ENCODE measurements at places on chromosomes 16 and 17. TPM values are rescaled to one million over a fixed set of nuclear protein-coding genes. Genes with fewer than 3 reads are reported as not detected.

SSTR5 gene
- total RNA-seq = not detected

NPW gene
- 1.0 TPM for total RNA-seq

DNA sequence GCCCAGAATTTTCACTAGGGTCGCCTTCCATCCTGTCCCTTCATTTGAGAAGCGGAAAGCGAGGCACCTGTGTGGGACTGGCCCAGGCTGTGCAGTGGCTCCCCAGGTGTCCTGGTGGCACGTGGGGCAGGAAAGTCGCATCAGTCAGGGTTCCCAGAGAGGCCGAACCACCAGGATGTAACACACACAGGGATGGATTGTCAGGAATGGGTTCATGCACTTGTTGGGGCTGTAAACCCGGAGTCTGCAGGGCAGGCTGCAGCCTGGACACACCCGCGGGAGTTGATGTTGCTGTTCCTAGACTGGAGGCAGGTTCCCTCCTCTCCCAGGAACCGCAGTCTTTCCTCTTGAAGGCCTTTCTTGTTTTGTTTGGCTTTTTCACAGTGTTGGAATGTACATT is 30.7 kb upstream of the RPTOR start:
- no peak overlapping the region for H3K27ac ChIP-seq
- peaks cover 6% of the 10 kb centered on the region for H3K27me3 ChIP-seq
- H3K4me1 ChIP-seq = peaks cover 13% of the 10 kb centered on the region
- no peak overlapping the region for H3K4me3 ChIP-seq
- DNase-seq = peak; percentile 54

DNA sequence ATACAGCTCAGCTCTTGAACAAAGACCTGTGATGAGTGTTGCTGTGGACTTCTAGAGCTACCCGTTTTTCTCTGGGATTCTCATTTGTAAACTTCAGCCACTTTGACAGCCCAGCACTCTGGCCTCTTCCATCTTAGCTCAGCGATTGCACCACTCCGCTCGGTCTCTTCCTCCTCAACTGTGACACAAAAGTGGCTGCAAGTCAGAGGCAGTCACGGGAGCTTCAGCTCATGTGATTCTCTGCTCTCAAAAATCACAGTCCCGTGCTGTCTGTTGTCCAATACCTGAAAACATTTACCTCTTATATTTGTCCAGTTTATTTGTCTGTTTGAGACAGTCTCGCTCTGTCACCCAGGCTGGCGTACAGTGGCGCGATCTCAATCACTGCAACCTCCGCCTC is 75.7 kb upstream of the DNAH17 start:
- H3K27me3 ChIP-seq = peaks cover 31% of the 10 kb centered on the region
- H3K4me3 ChIP-seq = no peak overlapping the region
- peaks cover 3% of the 10 kb centered on the region for H3K4me1 ChIP-seq
- H3K36me3 ChIP-seq = no peaks in the 10 kb centered on the region
- DNase-seq = no peak
- H3K27ac ChIP-seq = no peak overlapping the region

DNA sequence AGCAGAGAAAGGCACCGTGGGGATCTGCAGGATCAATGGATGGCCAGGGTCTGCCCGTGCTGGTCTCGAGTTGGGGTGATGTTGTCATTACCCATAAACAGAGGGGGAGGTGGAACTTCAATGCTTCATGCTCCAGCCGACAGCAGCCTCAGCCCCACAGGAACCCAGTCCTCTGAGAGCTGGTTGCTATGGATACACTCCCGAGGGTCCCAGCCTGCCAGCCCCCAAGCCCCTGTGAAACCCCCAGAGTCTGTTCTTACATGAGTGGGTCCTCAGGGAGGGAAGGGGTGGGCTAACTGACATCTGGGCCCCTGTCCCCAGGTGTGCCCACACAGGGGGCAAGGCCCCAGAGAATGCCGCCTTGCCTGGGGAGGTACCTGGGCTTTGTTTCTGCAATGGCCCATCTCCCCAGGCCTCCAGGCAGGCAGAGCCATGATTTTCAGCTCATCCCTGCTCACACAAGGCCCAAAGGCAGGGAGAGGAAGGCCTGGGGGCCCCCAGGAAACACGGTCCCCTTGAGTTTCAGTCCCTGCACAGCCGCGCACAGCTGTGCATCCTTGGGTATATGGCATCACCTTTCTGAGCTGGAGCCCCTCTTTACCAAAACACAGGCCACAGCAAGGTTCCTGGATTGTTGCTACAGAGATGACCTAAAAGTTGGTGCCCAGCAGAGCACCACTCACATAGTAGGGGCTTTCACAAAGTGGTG is 223.7 kb downstream of the ZNF423 start:
- peaks cover 3% of the 10 kb centered on the region for H3K36me3 ChIP-seq
- no peak overlapping the region for H3K4me3 ChIP-seq
- peaks cover 3% of the 10 kb centered on the region for H3K27me3 ChIP-seq
- no peaks in the 10 kb centered on the region for H3K4me1 ChIP-seq
- H3K27ac ChIP-seq = no peak overlapping the region

DNA sequence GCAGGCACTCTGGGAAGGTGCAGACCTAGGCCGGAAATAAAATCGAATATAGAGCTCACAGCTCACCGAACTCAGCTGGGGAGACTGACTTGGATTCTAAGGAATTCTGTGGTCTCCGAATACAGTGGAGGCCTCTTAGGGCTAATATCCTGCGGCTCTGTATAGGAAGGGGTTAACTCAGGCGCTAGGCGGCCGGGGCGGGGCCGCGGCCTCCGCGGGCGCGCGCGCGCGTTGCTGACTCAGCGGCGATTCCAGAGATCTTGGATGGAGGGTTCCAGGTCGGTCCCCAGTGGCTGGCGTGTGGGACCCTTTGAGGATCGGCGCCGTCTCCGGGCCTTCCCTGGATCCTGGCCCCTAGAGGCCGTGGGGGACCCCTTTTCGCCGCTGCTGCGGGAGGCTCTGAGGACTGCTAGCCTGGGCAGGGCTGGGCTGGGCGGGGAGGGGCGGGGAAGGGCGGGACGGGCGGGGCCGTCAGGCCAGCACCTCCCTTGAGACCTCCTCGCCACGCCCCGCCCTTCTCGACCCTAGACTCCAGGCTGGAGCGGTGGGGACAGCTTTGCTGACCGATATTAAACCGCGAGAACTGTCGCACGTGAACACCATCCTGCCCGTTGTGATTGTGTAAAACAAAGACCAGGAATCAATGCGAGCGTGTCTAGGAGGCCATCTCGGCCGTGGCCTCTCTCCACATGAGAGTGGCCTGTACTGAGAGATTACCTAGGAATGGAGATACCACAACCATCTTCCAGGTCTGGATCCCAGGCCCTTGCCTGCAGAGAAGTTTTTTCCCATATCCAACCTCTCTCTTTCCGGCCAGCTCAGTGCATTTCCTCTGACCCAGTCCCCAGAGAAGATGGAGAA is 1.4 kb upstream of the PLEKHH3 start:
- H3K27ac ChIP-seq = peak overlapping the region; percentile 89
- H3K27me3 ChIP-seq = peaks cover 9% of the 10 kb centered on the region
- no peaks in the 10 kb centered on the region for H3K36me3 ChIP-seq

DNA sequence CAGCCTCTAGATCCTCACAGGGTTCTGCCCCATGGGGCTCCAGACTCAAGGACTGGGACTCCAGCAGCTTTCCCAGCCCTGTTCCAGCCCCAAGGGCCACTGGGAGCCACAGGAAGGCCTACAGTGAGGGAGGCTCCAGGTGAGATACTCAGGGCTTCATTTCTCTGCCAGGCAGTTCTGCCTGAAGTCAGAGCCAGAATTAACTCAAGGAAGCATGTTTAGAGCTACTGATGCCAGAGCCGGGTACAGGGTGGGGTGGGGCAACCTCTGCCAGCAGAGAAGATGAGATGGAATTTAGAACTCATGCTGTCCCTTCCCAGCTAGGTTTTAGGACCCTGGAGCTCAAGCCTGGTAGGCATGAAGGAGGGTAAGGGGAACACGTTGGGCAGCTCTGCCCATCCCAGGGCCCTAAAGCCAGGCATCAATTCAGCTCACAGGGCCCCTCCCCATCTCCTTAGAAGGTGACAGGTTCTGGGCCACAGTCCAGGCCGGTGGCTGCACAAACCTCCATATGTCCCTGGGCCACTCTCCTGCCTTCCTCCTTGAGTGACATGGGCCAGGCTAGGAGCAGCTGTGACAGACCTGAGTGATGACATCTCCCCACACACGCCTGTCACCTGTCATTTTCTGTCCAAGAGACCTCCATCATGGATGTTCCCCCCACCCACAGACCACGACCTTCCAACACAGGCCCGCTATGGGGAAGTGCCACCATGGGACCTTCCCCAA is 24.5 kb upstream of the SPPL2C start:
- H3K4me1 ChIP-seq = no peaks in the 10 kb centered on the region
- peaks cover 28% of the 10 kb centered on the region for H3K27me3 ChIP-seq
- no peak overlapping the region for H3K4me3 ChIP-seq
- DNase-seq = no peak
- H3K27ac ChIP-seq = no peak overlapping the region
